NCI-H1092 treated with DMSO at 0.1 percent for 48 hours (cell line): ENCODE measurements at places on chromosomes 13 and 19.

GRCh38 chr19:37938353-37938752 lies 31.3 kb downstream of the SIPA1L3 start:
- no peak for DNase-seq

DNA sequence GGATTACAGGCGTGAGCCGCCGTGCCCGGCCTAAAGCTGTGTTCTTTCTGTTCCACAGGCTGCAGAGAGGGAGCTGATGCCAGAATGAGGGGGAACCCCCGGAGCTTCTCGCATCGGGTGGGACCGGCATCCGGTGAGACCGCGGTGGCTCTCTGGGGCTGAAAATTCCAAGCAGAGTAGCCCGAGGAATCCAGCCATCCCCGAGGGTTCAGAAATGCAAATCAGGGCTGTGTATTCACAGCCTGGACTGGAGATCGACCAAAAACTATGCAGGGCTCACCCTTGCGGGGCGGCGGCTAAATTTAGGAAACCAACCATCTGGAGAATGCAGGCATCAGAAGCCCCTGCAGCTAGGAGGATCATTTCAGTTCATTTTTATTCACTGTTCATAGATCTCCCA lies 99.2 kb downstream of the GNG7 start:
- no peak for DNase-seq

- no peak for DNase-seq
These were observed 144.2 kb downstream of the SPRY2 start for GRCh38 chr13:80196756-80197155.

DNA sequence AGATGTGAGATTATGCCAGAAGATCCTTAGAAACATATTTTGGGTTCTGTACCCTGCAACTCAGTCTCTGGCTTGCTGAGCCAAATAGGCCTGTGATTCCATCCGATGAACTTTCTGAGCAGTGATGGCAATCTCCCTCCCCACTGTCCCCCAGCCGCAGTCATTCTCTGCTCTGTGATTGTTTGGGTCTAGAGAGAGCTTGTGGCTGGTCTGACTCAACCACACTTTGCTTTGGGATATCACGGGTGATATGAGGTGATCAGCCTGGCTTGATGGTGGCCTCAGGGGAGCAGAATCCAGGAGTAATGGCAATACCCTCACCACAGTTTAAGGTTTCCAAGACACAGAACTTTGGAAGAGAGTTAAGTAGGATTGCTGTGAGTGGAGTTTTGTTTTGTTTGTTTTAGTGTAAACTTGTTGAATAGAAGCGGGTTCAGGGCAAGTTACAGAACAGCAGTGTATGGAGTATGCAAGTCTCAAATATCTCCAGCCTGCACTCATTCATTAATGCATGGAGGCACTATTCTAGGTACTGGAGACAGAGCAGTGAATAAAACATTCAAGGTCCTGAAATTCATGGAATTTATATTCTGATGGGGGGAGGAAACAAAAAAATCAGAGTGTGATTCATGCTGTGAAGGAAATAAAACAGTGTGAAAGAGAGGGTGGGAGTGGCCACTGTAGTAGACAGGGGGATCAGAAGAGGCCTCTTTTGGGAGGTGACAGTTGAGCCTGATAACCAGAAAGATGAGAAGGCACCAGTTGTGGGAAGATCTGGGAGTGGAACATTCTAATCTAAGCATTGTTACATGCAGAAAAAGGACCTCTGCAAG lies 5.3 kb downstream of the SAMD4B start:
- DNase-seq, result no peak

DNA sequence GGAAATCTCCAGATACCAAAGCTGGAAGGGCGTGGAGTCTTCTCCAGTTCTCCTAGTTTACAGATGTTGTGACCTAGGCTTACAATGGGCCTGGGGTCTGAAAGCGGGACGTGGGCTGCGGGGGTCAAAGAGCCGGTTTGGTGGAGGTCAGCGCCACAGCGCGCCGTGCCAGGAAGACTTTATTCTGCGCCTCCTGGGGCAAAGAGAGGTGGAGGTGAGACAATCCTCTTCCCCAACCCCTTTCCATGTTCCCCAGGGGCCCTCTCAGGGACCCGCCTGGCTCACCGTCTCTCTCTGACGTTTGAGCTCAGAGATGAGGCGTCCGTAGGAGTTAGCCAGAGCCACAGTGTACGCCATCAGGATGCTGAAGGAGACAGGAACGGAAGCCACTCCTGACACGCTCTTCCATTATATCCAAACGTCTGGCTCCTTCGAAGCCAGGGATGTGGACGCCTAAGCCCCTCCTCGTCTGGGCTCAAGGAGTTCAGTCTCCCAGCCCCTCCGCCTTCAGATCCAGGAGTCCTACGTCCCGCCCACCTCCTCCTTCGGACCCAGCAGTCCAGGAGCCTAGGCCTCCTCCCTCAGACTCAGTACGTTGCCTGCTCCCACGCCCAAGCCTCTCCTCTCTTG lies 776 bp upstream of the LENG1 start:
- no peak for DNase-seq

GRCh38 chr19:3249408-3249807 lies 24.9 kb downstream of the CELF5 start:
- DNase-seq, result no peak

DNA sequence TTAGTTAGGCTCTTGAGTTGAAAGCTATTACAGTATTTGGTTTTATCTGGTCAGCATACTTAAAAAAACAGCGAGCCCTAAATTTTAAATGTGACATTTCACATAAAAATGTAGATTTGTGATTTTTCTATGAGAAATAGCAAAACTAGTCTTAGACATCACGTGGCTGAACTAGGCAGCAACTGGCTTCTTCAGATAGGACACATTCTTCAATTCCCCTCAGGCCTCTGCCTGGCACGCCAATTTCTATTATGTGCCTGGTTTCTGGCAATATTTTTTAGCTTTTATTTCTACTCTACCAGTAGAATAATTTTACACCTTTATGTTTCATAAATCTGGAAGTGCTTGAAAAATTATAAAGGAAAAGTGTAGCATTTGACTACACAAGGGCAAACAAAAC lies 433.7 kb downstream of the DIAPH3 start:
- no peak for DNase-seq
